Esophagus mucosa (tissue), 1 donor: ENCODE measurements at places on chromosomes 1 and 21. TPM values are rescaled to one million over a fixed set of nuclear protein-coding genes. Genes with fewer than 3 reads are reported as not detected.

- ATAC-seq: no peak
Observed at GRCh38 chr1:42786097-42786496, 1.3 kb downstream of the TMEM269 start.

DNA sequence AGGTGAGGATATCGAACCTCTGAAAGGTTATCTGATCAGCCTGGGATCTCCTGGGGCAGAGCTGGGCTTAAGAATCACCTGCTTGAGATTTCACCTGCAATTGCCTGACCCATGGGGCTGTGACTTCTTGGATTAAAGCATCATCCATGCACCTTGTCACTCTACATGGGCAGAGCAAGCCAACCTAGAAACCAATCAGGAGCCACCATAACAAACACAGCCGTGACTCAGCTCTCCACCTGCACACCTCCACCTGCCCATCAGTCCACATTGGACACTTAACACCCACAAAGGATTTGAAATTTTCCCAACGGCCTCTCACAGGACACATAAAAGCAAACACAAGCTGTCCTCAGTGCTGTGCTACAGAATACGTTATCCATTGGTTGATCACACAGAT, 35.1 kb upstream of the ETS2 start:
- no peak for ATAC-seq

DNA sequence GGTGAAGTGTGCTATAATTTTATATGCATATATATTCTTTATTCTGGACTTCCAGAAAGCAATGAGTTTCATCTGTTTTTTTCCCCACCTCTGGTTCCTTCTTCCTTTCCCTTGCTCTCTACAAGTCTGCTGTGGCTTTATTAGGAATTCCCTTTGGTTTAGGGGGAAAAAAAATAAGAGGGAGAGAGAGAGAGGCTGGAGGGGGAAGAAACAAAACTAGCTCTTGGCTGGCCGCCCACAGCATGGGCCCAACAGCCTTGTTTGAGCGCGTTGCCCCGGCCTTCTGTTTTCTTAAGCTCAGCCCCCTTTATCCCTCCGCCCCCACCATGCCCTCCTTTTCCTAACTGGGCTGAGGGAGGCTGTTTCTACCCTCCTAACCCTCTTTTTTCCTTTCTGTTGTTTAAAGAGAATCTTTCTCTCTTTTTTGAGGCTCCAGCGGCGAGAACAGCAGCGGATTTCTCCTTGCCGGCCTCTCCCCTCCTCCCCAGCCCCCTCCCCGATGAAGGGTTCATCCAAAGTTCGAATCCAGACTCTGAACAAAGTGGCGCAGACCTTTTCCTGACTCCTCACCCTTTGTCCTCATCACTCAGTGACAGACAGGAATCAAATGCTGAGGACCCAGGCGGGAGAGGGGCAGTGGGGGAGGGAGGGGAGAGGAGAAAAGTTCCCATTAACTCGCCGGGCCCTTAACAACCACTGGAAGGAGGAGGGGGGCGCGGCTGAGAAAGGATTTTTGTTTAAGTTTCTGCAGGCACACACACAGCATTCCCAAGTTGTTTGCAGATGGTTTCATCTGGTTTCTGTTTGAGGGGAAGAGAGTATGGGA, 29.7 kb downstream of the PBX1 start:
- ATAC-seq: no peak

DNA sequence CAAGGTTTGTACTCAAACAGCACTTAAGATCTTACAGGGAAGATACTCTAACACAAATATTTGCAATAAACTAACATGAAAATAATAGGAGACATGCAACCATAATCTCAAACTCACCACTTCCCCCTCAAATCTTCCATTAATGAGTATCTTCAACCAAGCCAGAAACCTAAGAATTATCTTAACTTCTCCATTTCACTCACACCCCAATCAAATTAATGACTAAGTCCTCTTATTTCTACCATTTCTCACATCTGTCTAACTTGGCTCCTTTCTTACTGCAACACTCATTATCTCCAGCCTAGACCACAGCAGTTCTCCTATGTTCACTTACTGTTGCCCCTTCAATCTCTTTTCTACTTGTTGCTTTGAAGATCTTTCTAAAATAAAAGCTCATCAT, 10.4 kb downstream of the RBBP5 start:
- no peak for ATAC-seq

GRCh38 chr1:239308701-239309333, 77.6 kb upstream of the CHRM3 start:
- ATAC-seq: no peak

DNA sequence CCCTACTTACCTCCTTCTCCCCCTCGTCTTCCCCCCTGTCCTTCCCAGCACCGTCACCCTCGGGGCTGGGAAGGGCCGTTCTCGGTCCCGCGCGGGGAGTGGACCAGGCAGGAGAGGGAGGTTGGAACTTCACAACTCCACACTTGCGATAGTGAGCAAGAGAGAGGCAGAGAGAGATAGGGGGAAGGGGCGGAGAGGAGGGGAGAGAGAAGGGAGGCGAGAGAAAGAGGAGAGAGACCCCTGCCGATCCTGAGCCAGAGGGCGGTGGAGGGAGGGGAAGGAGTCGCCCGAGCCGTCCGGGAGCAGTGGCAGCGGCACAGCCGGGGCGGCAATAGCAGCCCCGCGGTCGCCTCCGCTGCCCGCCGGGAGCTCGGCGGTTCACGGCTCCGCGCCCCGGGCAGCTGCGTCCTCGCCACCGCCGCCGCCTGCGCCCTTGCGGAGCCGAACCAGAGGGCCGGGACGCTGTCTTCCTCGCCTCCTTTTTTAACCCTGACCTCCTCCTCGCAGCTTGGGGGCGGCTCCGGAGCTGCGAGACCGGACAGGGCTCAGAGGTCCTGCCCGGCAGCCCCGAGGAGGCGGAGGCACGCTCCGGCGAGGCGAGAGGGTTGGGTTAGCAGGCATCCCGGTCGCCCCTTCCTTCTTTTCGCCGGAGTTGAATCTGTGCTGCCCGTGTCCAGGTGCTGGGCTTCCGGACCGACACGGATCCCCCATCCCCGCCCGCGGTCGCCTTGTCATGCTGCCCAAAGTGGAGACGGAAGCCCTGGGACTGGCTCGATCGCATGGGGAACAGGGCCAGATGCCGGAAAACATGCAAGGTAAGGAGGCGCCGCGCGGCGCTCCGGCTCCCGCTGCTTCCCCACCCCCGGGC, 11.7 kb downstream of the NR5A2 start:
- ATAC-seq: peak; percentile 42

- no peak for ATAC-seq
Observed at GRCh38 chr1:94105581-94105952, 15.4 kb downstream of the ABCA4 start.

DNA sequence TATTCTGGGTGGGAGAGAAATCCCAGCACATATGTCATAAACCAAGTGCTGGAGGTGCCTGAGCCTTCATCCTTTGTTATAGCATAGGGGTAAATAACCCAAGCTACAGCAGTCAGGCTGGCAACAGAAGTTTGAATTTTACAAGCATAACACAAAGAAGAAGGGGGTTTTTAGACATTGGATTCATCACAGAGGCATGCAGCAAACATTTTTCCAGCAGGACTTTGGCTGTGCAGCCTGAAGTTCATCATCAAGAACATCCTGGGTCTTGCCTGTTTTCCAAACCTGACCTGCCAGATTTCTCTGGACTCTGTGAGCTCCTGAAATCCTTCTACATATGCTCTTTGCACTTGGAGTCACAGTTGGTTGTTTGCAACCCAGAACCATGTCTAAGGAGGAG, 16.2 kb downstream of the PTGER3 start:
- no peak for ATAC-seq

DNA sequence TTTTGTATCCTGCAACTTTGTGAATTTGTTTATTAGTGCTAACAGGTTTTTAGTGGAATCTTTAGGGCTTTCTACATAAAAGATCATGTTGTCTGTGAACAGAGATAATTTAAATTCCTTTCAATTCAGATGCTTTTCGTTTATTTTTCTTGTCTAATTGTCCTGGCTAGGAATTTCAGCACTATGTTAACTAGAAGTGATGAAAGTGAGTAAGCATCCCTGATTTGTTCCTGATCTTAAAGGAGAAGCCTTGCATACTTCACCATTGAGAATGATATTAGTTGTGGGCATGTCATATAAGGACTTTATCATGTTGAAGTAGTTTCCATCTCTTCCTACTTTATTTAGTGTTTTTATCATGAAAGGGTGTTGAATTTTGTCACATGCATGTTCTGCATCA, 23.6 kb upstream of the TRIM67 start:
- ATAC-seq: no peak

DNA sequence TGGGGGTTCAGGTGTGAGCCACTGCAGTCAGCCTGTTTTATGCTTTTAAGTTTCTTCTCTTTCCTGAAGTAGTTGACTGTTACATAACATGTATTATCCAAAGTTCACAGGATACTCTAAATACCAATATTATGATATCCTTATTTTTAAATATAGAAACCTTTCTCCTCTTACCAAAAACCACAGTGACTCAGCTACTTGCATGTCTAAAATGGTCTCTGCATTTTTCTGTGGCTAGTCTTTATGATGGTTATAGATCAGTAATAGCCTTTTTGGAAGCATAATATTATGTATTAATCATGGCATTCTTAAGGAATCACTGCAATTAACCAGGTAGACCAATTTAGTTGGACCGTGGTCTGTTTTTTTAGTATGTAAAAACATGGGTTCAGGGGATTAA, 210.8 kb upstream of the CACYBP start:
- no peak for ATAC-seq

- ATAC-seq: no peak
Observed at GRCh38 chr1:13921190-13921589, 221.2 kb downstream of the PRDM2 start.

DNA sequence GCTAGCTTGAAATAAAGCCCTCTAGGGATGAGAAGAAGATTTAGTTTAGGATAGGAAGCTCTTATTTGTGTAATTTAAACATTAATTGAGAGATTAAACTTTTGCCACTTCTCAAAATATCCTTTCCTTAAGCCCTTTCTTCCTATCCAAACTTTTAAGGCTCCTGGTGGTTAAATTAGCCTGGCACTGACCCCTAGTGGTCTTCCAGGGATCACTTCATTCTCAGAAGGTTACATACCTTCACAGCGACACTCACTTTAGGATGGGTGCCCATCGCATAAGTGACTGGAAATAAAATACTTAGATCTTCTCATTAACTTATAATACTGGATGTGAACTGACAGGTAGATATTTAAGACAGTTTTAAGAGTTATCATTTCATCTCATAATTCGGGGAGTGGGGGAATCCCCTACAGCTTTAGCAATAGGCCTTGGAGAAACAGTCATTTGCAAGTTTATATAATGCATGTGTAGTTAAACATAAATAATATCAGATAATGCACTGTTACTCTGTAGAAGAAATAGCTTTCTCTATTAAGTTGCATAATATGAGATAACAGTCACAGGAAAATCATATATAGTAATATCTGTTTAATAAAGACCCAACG, 7.4 kb downstream of the LHX9 start:
- peak; percentile 64 for ATAC-seq

DNA sequence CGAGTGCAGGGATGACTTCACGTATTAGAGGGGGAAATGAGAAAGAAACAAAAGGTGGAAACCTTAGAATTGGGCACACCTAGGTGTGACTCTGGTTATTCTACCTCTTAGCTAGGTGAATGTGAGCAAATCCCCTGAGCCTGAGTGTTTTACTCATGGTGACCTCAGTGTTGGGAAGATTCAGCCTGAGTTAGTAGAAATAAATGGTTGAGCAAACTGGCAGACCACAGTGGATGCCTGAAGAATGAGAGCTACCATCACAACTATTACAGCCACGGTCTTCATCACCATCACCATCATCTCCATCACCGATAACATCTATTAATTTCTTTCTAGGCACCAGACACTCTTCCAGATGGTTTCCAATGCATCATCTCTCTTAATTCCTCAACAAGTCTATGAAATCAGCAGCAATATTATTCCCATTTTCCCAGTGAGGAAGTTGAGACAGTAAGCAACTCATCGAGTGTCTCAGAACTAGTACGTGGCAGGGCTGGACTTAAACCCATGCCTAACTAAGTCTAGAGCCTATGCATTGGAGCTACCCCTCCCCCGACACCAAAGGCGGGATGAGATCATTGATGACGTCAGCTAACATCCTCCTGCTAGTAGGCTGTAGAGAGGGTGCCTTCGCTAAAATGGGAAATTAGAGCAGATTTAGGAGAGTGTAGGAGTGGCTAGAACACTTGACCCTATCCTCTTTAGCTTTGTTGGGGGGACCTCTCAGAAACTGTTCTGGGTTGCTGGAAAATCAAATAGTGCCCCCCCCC, 7.9 kb upstream of the KAZN start:
- no peak for ATAC-seq

- peak; percentile 12 for ATAC-seq
Observed at GRCh38 chr1:1918901-1919303, at the start of gene TMEM52. Gene TMEM52, minus strand, starts transcription at chr1:1919279. Its CDS starts 14 bp downstream, at chr1:1919265.

- ATAC-seq: peak; percentile 80
Observed at GRCh38 chr1:201072149-201072548, 40.1 kb downstream of the CACNA1S start.

DNA sequence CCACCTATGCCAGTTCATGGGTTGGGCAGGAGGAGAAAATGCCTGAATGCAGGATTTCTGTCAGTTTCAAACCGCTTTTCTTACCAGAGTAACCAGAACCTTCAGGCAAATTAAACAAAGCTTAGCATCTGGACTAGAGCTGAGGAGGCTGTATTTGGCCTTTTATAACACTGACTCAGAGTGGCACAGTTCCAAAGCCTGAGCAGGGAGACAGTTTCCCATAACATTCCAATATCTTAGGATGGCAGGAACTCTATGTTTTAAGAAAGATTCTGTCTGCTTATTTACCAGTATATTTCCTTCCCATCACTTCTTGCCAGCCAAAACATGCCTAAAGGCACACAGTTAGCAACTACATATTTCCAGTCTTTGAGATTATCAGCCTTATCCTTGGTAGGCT, 46.8 kb downstream of the UBR4 start:
- no peak for ATAC-seq

- no peak for ATAC-seq
Observed at GRCh38 chr1:56814205-56814604, 5.0 kb downstream of the FYB2 start.

GRCh38 chr1:96416111-96416595, 305.4 kb upstream of the PTBP2 start:
- ATAC-seq: peak; percentile 90

GRCh38 chr1:53123453-53124140, 18.8 kb downstream of the SLC1A7 start:
- ATAC-seq: no peak

- no peak for ATAC-seq
Observed at GRCh38 chr1:243554686-243555085, 295.4 kb downstream of the AKT3 start.

- ATAC-seq: no peak
Observed at GRCh38 chr1:21051177-21051825, 125.4 kb downstream of the EIF4G3 start.

DNA sequence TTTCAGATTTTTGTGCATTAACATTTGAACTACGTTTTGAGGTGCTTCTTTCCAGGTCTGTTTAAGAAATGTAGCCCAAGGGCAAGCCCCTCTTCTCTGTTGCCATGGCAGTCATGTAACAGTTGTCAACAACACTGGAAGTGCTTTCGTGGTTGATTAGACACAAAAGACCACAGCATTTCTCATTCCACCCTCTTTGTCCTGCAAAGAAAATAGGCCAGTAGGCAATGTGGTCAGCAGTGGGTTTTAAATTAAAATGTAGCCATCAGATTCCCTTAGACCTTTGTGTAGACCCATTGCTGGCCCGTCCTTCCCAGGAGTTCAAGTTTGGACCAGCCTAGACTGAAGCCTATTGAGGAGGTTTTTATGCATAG, 35.4 kb downstream of the VANGL1 start:
- no peak for ATAC-seq

Gene PLCH2
- total RNA-seq: 21.0 TPM

Gene WNT3A
- total RNA-seq: 0.44 TPM

Gene NUP210L
- total RNA-seq: 0.04 TPM

Gene DCAF6
- total RNA-seq: 32.4 TPM

Gene SLC35D1
- total RNA-seq: 9.0 TPM

Gene TMEM50A
- 66.2 TPM for total RNA-seq

Gene PTAFR
- 7.6 TPM for total RNA-seq

Gene VCAM1
- 1.0 TPM for total RNA-seq

Gene MR1
- 16.3 TPM for total RNA-seq

Gene WDR64
- not detected for total RNA-seq

Gene MTX1
- total RNA-seq: 36.5 TPM
